NCI-H2081 treated with DMSO at 0.1 percent for 48 hours (cell line): ENCODE measurements at places on chromosomes 12 and 14.

GRCh38 chr14:74956280-74957072, 1.1 kb upstream of the PGF start:
- DNase-seq = no peak

DNA sequence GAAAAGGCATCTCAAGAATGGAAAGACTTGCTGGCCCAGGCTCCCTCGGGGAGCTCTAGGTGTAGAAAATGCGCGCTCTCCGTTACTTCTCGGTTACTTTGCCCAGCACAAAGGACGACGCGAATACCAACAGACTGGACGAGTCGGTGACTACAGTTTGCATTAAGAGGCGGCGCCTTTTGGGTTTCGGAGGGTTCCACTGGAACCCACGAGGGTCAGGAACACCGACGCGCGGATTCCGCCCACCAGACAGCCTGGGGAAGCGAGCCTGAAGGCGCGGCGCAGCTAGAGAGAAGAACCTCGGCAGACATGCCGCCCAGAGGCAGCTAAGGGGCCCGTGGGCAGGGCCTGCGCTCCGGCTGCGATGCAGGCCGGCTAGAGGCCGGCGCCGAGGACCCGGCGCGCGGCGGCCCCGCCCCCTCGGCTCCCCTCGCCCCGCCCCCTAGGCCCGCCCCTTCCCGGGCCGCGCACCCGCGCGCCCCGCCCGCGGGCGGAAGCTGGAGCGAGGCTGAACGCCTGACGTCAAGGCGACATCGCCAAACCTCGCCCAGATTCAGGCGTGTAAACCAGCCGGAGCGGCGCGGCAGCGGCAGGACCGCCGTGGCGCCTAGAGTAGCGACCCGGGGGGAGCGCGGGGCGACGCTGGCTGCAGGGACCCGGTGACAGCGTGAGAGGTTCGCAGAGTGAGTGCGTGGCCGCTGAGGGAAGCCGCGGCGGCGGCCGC, at the start of gene RAP1B:
TSS of gene RAP1B (plus strand) at position 530 of the 724 bp plus-strand sequence. CDS start 37,826 bp downstream, outside the sequence.
- DNase-seq = peak; percentile 50

DNA sequence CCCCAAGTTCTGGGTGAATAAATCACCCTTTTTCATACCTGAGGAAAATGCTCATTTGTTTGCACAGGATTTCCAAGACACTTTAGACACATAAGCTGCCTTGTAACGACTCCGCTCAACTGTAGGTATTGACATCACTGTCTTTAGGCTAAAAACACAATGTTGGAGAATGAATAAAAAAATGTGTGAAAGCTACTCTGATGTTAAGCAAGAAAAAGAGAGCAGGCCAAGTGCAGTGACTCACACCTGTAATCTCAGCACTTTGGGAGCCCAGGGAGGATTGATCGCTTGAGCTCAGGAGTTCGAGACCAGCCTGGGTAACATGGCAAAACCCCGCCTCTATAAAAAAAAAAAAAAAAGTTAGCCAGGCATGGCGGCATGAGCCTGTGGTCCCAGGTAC, 11.1 kb upstream of the CIPC start:
- no peak for DNase-seq

GRCh38 chr12:5650281-5650680, 218.4 kb downstream of the NTF3 start:
- DNase-seq = no peak

DNA sequence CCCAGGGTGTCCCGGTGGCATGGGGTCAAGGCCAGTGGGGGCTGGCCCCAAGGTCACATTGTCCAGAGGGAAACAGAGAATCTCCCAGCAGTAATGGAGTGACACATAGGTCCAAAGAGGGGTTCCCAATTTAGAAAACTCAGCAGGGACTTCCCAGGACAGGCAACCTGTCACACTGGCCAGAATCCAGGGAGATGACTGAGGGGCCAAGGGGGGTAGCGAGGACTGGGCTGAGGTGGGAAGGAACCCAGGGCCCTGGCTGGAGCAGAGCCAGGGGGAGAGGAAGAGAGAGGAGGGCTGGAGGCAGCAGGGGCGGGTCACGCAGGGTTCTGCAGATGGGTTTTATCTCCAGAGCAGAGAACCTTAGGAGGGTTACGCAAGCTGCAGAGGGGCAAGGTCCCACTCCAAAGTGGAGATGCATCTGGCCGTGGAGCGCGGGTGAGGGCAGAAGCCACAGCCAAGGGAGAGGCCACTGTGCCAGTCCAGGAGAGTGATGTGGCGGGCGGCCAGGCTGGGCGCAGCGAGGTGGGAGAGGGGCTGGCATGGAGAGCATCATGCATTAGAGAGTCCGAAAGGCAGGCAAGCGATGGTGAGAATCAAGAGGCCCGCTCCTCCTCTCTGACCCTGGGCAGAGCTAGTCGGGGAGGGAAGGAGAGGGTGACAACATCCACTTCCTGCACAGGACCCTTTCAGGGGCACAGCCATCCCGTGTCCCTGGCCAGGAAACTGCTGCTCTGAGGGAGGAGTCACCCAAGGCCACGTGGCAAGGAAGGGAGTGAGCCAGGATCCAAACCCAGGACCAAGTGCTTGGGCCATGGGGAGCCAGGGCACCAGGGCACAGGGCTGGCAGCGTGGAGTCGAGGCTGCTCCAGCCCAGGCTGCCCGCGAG, 29.0 kb downstream of the NCOR2 start:
- no peak for DNase-seq
